Activated CD4-positive, alpha-beta T cell treated with anti-CD3 and anti-CD28 coated beads, Interleukin-2, amount 50 U/mL, for 1 hour (primary cell): ENCODE measurements at places on chromosomes 3 and 15.

DNA sequence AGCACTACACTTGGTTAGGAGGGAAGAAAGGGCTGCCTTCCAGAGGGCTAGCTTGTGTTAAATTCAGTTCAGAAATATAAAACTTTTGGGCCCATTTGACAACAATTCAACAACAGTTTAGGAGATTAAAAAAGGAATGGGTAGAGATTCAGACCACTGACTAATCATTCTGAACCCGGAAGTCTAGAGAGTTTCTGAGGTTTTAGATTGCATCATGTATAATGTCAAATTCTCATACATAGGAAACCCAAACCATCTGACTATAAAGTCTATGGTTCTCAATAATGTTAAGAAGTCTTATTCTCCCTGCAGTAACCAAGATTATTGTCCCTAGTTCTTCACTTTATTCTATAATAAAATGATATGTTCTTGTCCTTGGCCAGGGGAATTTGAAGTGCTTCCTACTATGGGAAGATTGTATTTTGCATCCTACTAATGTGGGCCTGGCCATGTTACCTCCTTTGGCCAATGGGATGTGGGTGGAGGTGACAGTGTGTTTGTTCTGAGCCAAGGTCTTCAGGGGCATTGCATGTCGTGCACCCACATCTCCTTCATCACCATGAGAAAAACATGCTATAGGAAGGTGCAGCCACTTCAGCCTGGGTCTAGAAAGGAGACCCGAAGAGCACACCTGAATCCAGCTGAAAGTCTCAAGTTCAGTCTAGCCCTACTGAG lies 66.4 kb upstream of the CCNL1 start:
- no peak for DNase-seq

GRCh38 chr15:40046721-40047414 lies 7.9 kb upstream of the SRP14 start:
- DNase-seq = no peak

- DNase-seq = no peak
Observed at GRCh38 chr3:177149106-177149505, 48.2 kb downstream of the TBL1XR1 start.

DNA sequence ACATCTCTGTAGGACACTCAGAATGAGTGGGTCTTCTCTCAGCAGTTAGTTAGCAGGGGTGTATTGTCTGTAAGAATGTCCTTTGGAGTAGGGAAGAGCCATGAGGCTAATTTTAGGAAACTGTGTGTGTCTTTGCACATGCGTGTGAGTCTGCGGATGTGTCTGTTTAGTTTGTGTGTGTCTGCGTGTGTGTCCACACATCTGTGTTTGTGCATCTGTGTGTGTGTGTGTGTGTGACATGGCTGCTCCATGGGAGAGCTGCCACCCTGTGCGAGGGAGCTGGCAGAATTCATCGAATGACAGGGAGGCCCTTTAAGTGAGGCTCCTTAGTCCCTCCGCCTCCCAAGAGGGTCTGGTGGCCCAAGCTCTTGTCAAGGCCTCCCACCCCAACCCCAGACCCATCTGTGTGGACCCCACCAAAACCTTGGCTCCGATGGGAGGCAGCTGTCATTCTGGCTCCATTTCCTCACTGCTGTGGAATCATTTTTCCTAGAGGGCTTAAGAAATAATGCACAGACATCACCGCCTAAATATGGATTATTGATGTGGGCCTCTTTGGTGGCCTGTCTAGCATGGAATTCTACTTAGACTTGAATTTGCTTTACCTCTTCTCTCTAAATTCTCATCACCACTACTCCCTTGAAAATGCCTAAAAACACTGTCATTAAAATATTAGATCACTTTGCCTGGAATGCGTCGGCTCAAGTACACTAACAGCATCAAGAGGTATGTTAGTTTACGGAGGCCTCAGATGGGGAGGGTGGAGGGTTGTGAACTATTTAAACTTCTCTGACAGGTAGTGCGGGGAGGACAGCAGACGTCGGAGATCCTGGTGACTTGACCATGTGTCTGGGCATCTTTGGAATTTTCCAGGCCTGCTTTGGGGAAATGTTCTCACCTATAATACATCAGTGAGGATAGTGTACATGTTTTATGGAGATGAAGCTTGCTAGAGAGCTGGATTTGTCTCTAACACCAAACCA lies 9.4 kb downstream of the ESYT3 start:
- no peak for DNase-seq

DNA sequence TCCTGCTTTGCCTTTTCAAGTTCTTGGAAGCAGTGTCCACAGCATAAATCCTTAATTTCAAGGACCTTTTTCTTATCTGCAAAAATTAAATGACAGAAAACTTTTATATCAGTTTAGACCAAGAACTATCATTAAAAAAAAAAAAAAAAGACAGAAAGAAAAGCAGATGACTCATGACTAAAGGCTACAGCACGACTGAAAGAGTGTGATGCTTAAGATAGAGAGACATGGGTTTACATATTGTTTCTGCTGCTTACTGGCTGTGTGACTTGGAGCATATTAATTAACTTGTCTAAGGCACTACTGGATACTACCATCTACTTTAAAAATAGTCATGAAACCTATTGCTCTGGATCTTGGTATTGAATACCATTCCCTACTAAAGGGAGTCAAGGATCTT lies 62.3 kb downstream of the CEP152 start:
- no peak for DNase-seq

DNA sequence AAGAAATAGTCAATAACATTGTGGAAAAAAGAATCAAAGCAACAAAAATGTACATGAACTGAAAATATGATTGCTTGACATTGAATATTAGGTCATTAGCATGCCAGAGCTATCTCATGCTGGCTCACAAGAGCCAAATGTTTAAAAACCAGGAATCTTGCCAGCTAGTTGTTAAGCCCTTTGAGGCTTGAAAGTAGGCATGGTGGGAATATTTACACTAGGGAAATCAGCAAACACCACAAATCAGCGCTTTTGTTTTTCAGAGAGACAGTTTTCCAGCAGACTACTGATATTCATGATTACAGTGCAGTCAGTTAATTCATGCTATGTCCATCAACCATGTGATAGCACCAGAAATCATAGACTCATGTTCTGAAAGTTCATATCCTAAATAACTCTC lies 144.8 kb downstream of the ARPP21 start:
- no peak for DNase-seq

- DNase-seq = no peak
Observed at GRCh38 chr3:23294770-23295387, 91.8 kb downstream of the UBE2E2 start.

DNA sequence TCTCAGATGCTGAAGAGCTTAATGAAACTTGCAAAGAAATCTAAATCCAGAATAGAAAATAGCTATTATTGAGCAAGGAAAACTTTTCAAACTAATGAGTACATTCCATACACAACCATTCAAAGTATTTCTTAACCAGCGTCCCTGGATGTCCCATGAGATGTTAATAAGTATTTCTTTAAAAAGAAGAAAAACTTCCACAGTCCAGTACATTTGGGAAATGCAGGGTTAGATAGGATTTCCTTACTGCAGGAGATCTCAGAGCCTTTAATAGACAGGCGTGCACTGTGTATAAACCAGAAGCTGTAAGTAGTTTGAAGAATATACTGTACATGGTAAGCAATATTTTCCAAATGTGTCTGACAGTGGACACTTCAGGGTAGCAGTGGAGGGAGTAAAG lies 29.6 kb upstream of the BHLHE40 start:
- DNase-seq = no peak

DNA sequence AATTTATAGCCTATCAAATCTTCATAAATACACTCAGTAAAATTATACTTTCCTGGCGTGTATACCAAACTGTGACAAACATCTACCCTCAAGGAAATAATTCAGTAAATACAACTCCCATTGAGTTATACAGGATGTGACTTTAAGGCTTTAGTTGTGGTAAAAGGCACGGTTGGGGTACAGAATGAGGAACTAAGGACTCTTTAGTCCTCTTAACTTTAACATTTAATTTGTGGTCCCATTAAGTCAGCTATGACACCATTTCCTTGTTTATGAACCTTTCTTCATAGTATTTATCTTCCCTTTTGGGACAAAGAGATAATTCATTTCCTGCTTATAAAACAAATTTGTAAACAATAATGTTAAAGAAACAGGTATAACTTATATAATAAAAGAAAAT lies 30.2 kb downstream of the IFT80 start:
- DNase-seq = no peak

DNA sequence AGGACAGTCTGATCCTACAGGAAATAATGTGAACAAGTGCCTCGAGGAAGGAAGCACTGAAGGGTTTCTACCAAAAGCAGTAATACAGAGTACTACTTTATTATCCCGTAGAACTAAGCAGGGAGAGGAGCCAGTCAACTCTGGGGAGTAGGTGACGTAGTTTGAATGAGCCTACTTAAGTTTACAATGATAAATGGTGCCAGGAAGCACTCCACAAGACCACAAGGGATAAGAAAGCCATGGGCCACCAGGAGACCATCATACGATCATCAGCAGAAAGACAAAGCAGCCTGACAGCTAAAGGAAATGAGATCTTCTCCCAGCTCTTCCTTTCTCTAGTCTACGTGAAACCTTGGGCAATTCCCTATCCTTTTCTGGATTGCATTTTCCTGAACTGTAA lies 27.3 kb downstream of the SST start:
- DNase-seq = no peak

GRCh38 chr3:197485143-197485542 lies 70.6 kb downstream of the BDH1 start:
- no peak for DNase-seq

GRCh38 chr3:140375002-140375401 lies 302.9 kb upstream of the TRIM42 start:
- no peak for DNase-seq

DNA sequence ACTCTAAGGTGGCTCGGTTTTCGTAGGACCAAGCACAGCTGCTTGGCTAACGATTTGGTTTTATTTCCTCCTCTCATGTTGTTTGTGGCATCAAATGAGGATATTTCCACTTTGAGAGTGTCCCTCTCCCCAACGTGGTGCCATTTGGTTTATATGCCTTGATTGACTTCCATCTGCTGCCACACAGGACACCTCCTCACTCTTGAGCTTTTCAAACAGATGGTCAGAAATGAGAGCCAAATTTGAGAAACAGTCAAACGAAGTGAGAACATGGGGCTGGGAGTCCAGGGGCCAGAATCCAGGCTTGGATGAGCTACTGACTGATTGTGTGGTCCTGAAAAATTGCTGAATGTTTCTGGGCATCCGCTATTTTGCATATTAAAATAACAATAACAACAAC lies 43.5 kb downstream of the CEMIP start:
- no peak for DNase-seq

DNA sequence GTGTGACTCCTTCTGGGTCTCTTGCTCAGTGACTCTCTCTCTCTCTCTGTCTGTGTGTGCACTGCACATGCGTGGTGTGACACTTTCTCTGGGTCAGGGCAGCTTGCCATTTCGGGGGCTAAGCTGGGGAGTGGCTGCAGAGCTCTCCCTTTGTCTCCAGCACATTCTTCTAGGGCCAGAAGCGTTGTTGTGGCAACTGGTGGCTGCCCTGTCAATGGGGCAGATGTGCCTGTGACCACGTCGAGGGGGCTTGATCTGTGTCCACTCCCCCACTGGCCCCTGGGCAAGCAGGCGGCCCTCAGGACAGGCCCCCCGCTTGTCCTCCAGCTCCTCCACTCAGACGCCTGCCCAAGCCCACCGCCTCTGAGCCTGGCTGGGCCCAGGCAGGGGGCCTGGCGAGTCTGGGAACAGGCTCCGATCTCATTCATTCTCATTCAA lies 67.8 kb downstream of the WNT7A start:
- no peak for DNase-seq

- no peak for DNase-seq
Observed at GRCh38 chr3:47910777-47911440, 105.3 kb downstream of the MAP4 start.

DNA sequence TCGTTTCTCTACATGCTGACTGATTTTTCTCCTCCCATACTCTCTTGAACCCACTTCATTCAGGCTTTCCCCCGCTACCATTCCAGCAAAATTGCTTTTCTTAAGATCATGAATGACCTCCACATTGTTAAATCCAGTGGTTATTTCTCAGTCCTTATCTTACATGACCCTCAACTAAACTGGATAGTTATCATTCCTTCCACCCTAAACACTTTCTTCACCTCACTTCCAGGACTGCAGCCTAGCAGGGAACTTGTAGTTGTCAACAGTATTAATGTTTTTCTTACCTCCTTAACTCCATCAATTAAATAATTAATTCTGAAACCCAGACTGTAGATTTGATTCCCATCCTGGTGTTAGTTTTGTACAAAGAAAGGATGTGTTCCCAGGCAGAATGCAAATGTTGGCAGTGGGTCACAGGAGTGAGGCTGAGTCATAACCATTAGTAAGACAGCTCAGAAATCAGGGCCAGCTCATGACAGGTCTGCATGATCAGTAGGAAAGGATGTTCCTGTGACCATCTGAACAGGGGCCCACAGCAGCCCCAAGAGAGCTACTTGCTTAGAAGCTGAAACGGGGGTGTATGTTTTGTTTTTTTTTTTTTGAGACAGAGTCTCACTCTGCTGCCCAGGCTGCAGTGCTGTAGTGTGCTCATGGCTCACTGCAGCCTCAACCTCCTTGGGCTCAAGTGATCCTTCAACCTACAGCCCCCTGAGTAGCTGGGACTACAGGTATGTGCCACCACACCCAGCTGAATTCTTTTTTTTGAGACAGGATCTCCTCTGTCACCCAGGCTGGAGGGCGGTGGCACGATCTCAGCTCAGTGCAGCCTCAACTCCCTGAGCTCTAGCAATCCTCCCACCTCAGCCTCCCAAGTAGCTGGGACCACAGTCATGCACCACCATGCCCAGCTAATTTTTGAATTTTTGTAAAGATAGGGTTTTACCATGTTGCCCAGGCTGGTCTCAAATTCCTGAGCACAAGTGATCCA lies 9.1 kb downstream of the BCL2L10 start:
- no peak for DNase-seq
